ENCODE measurements at places on chromosomes 7 and 10. TPM values are rescaled to one million over a fixed set of nuclear protein-coding genes. Genes with fewer than 3 reads are reported as not detected.

Gene OPN4
- not detected for total RNA-seq

Gene TDRD1
- total RNA-seq = not detected

Gene RBP3
- total RNA-seq = not detected

Gene SERPINE1
- 427 TPM for total RNA-seq

Gene GPER1
- 0.07 TPM for total RNA-seq

Gene PLXDC2
- total RNA-seq = 5.1 TPM

Gene TMEM176B
- not detected for total RNA-seq

Gene C10orf67
- 0.11 TPM for total RNA-seq

Gene AGR2
- 0.92 TPM for total RNA-seq

Gene COPG2
- total RNA-seq = 24.7 TPM
